ENCODE measurements at places on chromosomes 5 and 9. TPM values are rescaled to one million over a fixed set of nuclear protein-coding genes. Genes with fewer than 3 reads are reported as not detected.

- no peak for DNase-seq
Measured at GRCh38 chr9:98248737-98249474, 6.5 kb downstream of the TBC1D2 start.

FBXL7 gene
- 20.0 TPM for polyA plus RNA-seq

DNA sequence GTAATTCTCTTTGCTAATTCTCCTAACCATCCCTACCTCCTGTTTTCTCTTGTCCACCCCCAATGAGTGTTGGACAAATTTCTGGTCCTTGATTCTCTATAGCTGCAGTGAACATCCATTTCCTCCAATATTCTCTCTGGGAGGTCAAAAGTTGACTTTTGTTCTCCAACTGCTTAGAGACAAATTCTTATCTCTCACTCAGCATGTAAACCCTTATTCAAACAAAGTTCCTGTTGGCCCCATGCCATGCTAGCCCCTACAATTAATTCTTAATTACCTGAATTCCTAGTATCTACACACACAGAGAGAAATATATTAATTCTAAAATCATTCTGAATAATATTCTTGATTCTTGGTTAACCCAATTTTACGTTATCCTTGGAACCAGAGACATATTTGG is 472.9 kb upstream of the ACTBL2 start:
- DNase-seq, result no peak

GRCh38 chr5:142816531-142817430 is 46.6 kb downstream of the ARHGAP26 start:
- DNase-seq, result no peak

- no peak for DNase-seq
Measured at GRCh38 chr5:96083361-96083881, 121.8 kb upstream of the ELL2 start.

GRCh38 chr9:128798896-128799295 is 11.8 kb downstream of the TBC1D13 start:
- DNase-seq, result no peak

PDZD2 gene
- 6.1 TPM for polyA plus RNA-seq

HTR4 gene
- polyA plus RNA-seq, result not detected

DNA sequence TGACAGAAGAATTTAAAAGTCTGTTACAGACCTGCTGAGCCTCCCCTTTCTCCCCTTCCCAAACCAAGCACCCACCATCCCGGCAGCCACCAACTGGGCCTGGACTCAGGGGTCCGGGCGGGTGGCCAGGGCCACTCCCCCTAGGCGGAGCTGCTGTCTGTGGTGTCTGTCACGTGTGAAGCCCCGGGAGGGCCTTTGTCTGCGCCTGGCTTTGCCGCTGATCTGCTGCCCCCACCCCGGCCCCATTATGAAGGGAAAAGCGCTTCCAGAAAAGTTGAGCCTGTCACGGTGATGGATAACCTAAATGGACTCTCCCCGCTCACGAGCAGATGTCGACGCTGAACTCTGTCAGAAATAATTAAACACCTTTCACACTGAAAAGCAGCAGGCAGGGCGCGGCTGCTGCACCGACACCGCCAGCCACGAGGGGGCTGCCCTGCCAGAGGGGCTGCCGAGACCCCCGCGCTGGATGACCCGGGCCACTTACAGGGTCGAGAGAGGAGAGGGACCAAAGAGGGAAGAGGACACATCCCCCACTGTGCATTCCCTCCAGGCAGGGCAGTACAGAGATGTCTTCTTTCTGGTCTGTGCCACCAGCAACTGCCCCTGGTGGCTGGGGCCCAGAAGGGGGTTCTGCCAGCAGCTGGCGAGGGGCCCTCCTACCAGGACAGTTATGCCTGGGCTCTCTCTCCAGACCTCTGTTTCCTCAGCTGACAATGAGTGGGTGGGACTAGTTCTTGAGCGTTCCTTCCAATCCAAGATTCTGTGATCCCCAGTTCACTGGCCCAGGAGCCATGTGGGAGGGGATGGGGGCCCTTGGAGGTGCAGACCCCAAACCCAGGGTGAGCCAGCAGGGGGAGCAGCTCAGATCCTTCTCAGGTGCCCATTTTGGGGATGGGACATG is 36.0 kb upstream of the BARHL1 start:
- DNase-seq, result peak; percentile 5
